ENCODE measurements at places on chromosomes 13 and 19.
A peak's percentile ranks its signal among the peaks of the same experiment; 100 is the strongest.

DNA sequence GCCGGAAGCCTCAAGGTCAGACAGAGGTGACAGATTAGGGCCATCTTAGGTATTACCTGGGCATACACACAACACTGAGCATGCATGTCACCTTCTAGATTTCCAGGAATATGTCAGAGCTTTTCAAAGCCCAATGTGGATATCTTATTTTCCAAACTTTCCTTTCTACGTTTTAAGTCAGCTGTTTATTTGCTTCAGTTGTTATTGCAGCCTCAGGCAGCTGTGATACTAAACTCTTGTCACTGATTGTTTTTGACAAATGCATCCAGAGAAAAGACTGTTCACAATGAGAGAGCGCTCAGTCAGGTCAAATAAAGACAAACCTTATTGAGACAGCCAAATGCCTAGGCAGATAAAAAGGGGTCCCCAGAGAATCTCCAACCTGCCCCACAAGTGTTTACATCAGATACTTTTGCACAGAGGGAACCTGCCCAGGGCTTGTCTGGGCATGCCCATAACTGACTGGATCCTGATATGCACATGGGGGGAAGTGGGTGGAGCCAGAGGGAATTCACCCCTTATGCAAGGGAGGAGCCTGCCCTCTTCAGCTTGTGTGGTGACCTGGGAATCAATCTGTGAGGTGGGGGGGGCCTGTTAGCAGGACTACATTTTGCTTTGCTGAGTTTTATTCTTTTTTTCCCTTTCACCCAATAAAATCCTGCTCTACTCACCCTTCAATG lies 28.5 kb downstream of the MED4 start:
- no peak overlapping the region for H3K4me3 ChIP-seq
- no peak for DNase-seq
- no peaks in the 10 kb centered on the region for H3K27me3 ChIP-seq
- no peaks in the 10 kb centered on the region for H3K4me1 ChIP-seq
- no peak overlapping the region for H3K27ac ChIP-seq

DNA sequence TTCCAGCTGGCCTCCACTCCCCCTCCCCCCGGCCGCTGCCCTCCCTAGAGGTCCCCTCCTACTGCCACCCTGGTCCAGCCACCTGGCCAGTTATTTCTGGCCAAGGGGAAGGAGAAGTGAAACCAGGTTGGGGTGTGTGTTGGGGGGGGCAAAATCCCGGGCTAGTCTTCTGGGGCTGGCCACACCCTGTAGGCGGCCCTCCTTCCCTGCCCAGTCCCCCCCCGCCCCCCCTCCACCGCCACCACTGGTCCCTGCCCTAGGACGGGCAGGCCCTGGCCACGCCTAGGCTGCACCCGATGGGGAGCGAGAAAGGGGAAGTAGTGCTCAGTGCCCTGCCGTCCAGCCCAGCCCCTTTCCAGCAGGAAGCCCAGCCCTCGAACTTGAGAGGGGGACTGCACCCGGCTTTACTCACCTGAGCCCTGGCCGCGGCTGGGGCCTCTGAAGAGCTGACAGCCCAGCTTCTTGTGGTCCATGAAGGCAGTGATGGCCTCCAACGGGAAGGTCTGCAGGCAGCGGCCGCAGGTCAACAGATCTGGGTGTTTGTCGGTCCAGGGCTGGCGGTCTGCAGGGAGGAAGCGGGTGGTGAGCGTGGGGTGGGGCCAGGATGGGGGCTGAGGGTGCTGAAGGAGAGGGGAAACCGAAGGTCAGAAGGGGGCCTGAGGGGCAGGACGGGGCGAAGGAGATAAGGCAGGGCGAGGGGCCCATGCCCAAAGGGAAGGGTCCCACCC lies 813 bp downstream of the ZNF296 start:
- H3K36me3 ChIP-seq, result peaks cover 1% of the 10 kb centered on the region
- no peaks in the 10 kb centered on the region for H3K27me3 ChIP-seq
- peak overlapping the region; percentile 69 for H3K27ac ChIP-seq
- peak; percentile 72 for DNase-seq

DNA sequence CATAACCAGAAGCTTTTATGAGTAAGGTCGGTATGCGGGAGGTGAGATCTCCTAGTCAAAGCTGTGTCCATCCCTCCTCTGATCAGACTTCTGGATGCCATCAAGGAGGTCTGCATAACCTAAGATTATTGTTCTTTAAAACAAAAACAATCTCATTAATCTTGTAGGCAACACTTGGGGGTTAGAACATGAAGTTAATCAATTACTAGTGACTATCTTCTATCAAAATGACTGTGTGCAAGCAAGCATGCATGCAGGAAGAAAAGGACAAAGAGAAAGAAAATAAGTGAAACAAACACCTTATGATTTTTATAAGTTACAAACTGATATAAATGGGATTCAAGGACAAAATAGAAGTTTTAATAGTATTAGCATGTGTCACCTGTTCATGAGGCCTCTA lies 2435.9 kb upstream of the PCDH20 start:
- H3K27me3 ChIP-seq, result no peaks in the 10 kb centered on the region
- H3K36me3 ChIP-seq, result no peaks in the 10 kb centered on the region
- no peak overlapping the region for H3K27ac ChIP-seq
- DNase-seq, result peak; percentile 1
- H3K4me1 ChIP-seq, result no peaks in the 10 kb centered on the region
- H3K4me3 ChIP-seq, result no peak overlapping the region

DNA sequence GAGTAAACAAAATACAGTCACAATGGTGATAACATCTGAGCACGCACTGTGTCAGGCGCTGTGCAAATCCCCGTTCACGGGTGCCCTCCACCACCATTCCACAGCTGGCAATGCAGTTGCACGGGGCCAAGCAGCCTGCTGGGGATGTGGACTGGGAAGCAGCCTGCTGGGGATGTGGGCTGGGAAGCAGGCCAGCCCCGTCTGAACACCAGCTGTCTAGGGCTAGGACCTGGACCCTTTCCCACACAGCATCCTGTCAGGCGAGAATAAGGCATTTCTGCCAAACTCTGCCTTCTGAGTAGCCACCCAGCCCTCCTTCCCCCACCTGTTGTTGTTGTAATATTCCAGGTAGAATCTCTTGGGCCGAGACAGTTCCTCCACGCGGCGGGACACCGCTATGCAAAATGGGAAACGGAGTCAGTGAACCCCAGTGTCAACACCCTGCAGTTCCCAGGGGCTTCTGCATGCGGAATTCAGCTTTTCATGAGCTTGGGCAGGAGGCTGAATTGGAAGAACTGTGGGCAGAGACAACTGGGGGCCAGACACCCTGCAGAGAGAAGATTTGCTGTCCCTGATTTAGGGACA lies 27.8 kb upstream of the MIER2 start:
- peaks cover 5% of the 10 kb centered on the region for H3K4me1 ChIP-seq
- H3K36me3 ChIP-seq, result no peaks in the 10 kb centered on the region
- DNase-seq, result no peak
- H3K4me3 ChIP-seq, result no peak overlapping the region

- no peak overlapping the region for H3K4me3 ChIP-seq
- no peak for DNase-seq
- no peaks in the 10 kb centered on the region for H3K4me1 ChIP-seq
- H3K27me3 ChIP-seq, result no peaks in the 10 kb centered on the region
Observed at GRCh38 chr13:112003396-112003795, 63.6 kb upstream of the SOX1 start.

DNA sequence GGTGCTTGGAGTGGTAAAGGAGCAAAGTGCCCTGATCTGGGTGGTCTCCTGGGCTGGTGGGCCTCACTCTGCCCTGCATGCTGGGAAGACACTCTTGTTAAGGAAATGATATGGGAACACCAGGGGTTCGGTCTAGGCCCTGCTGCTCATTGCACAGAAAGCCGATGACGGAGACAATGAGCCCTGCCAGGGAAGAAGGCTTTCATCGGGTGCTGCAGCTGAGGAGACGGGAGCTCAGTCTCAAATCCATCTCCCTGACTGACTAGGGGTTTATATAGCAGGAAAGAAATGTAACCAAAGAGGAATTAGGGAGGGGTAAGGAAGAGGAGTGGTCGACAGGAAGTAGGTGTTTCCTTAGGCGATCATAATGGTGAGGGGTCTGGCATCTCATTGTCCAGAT lies 253.4 kb downstream of the TEX29 start:
- no peaks in the 10 kb centered on the region for H3K36me3 ChIP-seq
- no peaks in the 10 kb centered on the region for H3K27me3 ChIP-seq
- H3K4me1 ChIP-seq, result no peaks in the 10 kb centered on the region
- H3K4me3 ChIP-seq, result no peak overlapping the region
- H3K27ac ChIP-seq, result no peak overlapping the region

GRCh38 chr19:5104871-5105351 lies 136.0 kb downstream of the KDM4B start:
- DNase-seq, result no peak
- H3K27ac ChIP-seq, result peak overlapping the region; percentile 16
- H3K4me3 ChIP-seq, result no peak overlapping the region
- no peaks in the 10 kb centered on the region for H3K27me3 ChIP-seq
- peaks cover under 1% of the 10 kb centered on the region for H3K36me3 ChIP-seq

DNA sequence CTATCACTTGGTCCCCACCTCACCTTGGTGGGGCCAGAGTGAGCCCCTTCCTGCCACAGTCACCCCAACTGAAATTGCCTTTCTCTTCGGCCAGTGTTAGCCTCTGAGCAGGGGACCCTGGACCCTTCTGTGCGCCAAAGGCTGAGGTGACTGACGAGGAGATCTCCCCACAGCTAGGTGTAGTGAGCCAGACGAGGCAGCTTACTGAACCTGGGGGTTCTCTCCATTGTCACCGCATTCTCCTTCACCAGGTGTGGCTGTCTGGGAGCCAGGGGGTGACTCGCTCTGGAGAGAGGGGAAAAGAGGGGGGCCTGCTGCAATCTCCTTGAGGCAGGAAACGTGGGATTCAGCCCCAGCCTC lies 1.3 kb downstream of the RPS28 start:
- H3K4me3 ChIP-seq, result peak overlapping the region; percentile 89
- peaks cover 22% of the 10 kb centered on the region for H3K4me1 ChIP-seq
- DNase-seq, result no peak
- H3K27me3 ChIP-seq, result no peaks in the 10 kb centered on the region
- peaks cover 2% of the 10 kb centered on the region for H3K36me3 ChIP-seq

- no peak overlapping the region for H3K4me3 ChIP-seq
- no peaks in the 10 kb centered on the region for H3K27me3 ChIP-seq
- no peaks in the 10 kb centered on the region for H3K36me3 ChIP-seq
- no peak overlapping the region for H3K27ac ChIP-seq
- no peak for DNase-seq
- H3K4me1 ChIP-seq, result no peaks in the 10 kb centered on the region
Observed at GRCh38 chr13:69194130-69194529, 913.5 kb upstream of the ATXN8OS start.

GRCh38 chr13:58097831-58098230 lies 466.3 kb downstream of the PCDH17 start:
- H3K27ac ChIP-seq, result no peak overlapping the region
- H3K4me3 ChIP-seq, result no peak overlapping the region
- H3K4me1 ChIP-seq, result no peaks in the 10 kb centered on the region
- no peaks in the 10 kb centered on the region for H3K36me3 ChIP-seq
- no peaks in the 10 kb centered on the region for H3K27me3 ChIP-seq

- H3K4me3 ChIP-seq, result no peak overlapping the region
- no peak for DNase-seq
- no peak overlapping the region for H3K27ac ChIP-seq
- no peaks in the 10 kb centered on the region for H3K4me1 ChIP-seq
- no peaks in the 10 kb centered on the region for H3K27me3 ChIP-seq
Observed at GRCh38 chr13:75566658-75567057, 17.1 kb downstream of the UCHL3 start.

GRCh38 chr13:99464441-99464949 lies 36.8 kb upstream of the TM9SF2 start:
- H3K27ac ChIP-seq, result no peak overlapping the region
- no peak for DNase-seq
- H3K4me1 ChIP-seq, result no peaks in the 10 kb centered on the region
- no peak overlapping the region for H3K4me3 ChIP-seq
- no peaks in the 10 kb centered on the region for H3K36me3 ChIP-seq

GRCh38 chr13:24606486-24607170 lies 73.6 kb upstream of the ATP12A start:
- H3K27me3 ChIP-seq, result no peaks in the 10 kb centered on the region
- H3K36me3 ChIP-seq, result no peaks in the 10 kb centered on the region
- no peak overlapping the region for H3K27ac ChIP-seq

- DNase-seq, result peak; percentile 38
- no peak overlapping the region for H3K4me3 ChIP-seq
- peaks cover 3% of the 10 kb centered on the region for H3K27me3 ChIP-seq
- H3K4me1 ChIP-seq, result no peaks in the 10 kb centered on the region
- no peak overlapping the region for H3K27ac ChIP-seq
Observed at GRCh38 chr13:20174656-20175405, 14.0 kb upstream of the GJA3 start.

- H3K36me3 ChIP-seq, result no peaks in the 10 kb centered on the region
- DNase-seq, result peak; percentile 24
- peak overlapping the region; percentile 35 for H3K4me3 ChIP-seq
- no peaks in the 10 kb centered on the region for H3K4me1 ChIP-seq
- no peak overlapping the region for H3K27ac ChIP-seq
Observed at GRCh38 chr19:30692879-30693503, 320.8 kb downstream of the ZNF536 start.

GRCh38 chr13:31001647-31002046 lies 69.2 kb downstream of the TEX26 start:
- H3K36me3 ChIP-seq, result no peaks in the 10 kb centered on the region
- no peaks in the 10 kb centered on the region for H3K4me1 ChIP-seq
- no peak for DNase-seq
- H3K27me3 ChIP-seq, result no peaks in the 10 kb centered on the region
- H3K4me3 ChIP-seq, result no peak overlapping the region

DNA sequence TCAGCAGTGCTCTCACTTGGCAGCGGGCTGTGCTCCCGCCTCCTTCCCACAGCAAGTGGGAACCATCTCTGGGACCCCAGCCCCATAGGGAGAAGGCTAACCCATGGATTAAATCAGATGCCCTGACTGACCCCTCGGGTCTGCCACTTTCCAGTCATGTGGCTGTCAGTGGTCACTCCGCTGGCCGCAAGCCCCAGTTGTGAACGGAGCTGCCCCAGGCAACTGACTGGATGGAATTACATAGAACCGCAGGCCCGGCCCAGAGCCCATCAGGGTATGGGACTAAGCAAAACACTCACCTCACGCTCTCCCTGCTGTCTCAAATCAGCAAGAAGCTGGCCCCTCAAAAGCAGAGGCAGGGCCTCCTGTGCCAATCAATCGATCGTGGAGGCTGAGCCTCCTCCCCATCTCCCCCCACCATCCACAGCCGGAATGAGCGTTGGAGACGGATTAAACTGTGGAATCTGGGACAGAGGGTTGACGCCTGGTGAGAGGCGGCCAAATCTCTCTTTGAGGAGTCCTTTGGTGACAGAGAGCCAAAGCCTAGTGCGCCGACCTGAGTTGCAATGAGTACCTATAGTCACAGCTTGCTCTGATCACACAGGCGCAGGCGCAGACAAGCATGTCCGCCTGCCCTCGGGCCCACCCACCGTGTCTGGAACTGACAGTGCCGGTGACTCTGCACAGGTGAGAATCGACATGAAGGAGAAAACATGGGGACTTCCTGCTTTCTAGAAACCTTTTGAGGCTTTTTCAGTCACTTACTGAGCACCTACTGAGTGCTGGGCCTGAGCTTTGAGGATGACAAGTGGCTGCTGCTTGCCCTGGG lies 38.7 kb downstream of the PBX4 start:
- no peak overlapping the region for H3K4me3 ChIP-seq
- DNase-seq, result no peak
- no peaks in the 10 kb centered on the region for H3K36me3 ChIP-seq
- H3K27ac ChIP-seq, result no peak overlapping the region
- no peaks in the 10 kb centered on the region for H3K27me3 ChIP-seq
